ENCODE measurements at places on chromosomes 6 and 20.

DNA sequence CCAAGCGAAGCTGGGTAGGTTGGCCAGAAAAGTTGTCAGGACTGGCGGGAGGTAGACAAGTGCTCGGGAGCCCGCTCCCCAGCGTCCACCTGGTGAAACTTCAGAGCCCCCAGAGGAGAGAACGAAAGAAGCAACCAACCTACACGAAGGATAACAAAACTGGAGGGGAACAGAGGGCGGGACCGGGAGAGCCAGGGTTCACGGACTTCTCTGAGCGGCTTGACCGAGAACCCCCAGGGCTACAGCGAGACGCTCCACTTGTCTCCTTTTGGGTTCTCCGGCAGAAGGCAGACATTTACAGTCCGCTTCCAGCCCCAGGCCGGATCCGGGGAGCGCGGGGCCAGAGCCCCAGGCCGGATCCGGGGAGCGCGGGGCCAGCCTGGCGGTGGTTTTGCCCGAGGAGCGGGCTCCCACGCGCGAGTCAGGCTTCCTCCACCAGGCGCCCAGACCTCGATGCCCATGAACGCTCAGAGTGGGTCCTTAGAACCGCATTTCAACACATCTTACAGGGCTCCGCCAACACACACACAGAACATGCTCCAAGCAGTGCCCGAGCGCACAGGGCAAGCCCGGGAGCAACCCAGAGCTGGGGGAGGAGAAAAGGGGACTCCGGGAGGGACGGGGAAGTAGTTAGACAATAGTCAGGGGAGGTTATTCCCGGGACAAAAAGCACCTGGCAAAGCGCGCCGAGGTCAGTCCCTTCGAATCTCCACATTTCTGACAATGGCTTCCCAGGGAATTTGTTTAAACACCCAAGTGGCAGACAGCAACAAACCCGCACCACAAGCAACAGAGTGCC lies 1.1 kb downstream of the PTPRK start:
- peak; percentile 10 for DNase-seq

GRCh38 chr20:21214431-21214830 lies 88.5 kb downstream of the KIZ start:
- DNase-seq = no peak

- no peak for DNase-seq
These were observed 118.2 kb downstream of the TTLL2 start for GRCh38 chr6:167442796-167443680.

- DNase-seq = no peak
These were observed 4.5 kb downstream of the TREML4 start for GRCh38 chr6:41232667-41233066.

DNA sequence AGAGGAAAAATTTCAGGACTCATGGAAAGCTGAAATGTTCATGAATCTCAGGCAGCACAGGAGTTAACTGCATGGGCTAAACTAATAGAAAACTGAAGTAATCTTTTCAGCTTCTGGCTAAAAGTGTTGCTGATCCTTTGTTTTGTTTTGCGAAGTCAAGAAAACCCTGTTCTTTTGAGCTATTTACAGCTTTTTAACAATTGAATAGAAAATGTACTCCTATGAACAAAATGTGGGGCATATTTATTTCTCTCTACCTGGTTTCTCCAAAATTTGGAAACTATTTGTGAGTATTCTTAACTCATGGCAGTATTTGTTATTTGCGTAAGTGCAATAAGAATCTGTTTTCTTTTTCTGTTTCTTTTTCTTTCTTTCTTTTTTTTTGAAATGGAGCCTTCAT lies 818.8 kb upstream of the CITED2 start:
- DNase-seq = no peak

GRCh38 chr6:38776515-38776914 lies 61.4 kb downstream of the DNAH8 start:
- no peak for DNase-seq

GRCh38 chr6:139841794-139842215 lies 467.4 kb upstream of the CITED2 start:
- no peak for DNase-seq

DNA sequence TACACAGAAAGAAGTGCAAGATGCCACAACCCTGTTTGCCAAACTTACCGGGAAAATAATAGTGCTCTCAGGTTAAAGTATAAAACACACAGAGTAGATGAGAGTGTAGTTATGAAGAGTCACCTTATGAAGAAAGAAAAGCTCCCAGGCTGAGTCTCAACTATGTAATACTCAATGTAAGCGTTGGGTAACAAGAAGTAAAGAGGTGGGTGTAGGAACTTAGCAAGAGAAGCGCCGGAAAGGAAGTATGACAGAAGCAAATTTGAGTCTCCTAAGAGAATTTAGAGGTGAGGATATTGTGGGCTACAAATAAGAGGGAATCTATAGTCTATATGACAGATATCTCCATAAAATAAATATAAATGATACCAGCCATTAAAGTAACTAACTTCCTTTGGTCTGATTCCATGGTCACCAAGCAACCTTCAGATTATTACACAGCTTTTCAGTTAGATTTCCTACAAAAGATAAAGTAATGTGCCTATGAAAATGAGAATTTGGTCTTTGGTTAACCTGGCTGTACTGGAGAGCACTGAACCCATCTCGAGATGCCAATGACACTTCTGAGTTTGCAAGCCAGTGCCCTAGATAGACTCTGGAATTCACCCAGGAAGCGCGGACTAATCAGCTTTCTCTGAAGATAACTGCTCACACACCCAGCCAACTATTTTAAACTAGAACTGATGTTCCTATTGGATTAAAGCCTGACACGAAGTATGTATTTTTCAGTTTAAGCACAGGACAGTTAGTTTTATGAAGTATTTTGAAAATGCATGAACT lies 1.8 kb downstream of the TUBE1 start:
- DNase-seq = no peak

DNA sequence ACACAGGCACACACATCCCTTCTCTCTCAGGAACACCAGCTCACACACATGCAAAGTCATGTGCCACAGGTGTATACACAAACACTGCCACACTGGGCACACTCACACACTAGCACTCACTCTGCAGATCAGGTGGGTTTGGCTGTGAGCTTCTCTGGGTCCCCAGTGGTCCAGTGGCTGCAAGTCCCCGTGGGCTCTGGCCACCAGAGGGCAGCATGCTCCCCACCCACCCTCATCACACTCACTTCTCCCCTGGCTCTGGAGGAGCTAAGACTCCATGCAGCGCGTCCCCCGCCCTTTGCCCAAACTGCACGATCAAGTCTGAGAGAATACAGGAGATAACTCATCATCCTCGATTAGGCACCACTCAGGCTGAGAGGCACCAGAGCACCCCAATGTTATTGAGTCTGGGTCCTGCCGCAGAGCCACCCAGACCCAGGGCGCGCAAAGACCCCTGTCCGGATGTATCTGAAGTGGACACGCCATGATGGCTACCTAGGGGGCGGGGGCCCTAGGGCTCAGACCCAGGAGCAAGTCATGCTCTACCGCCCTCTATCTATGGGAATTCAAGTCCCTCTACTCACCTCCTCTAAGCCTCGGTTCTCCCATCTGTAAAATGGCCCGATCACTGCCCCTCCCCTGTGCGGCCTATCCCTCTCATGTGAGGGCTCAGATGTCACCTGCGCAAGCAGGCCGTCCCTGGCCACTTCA lies 90.5 kb downstream of the GRM4 start:
- peak; percentile 69 for DNase-seq

- DNase-seq = no peak
These were observed 37.3 kb upstream of the PLCG1 start for GRCh38 chr20:41100001-41100480.

DNA sequence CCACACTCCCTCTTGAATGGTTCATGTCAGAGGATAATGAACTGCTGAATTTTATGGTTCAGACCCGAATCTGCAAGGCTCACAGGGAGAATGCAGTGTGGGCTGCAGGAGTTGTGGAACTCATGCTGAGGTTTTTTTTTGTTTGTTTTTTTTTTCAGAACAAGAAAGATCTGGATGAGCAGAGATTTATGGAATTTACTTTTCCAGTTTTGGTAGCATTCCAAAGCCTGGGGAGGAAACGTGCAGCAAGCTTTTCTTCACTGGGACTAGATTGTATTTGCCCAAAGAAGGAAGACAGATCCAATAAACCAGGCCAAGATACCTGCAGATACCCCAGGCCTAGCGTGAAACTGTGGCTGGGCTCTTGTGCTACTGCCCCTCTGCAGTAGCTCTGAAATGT lies 223.9 kb upstream of the TAB2 start:
- DNase-seq = no peak

- DNase-seq = no peak
These were observed 179.8 kb upstream of the RIMS1 start for GRCh38 chr6:71706523-71706922.
